ENCODE measurements at places on chromosomes 3 and 15.
A peak's percentile ranks its signal among the peaks of the same experiment; 100 is the strongest.

DNA sequence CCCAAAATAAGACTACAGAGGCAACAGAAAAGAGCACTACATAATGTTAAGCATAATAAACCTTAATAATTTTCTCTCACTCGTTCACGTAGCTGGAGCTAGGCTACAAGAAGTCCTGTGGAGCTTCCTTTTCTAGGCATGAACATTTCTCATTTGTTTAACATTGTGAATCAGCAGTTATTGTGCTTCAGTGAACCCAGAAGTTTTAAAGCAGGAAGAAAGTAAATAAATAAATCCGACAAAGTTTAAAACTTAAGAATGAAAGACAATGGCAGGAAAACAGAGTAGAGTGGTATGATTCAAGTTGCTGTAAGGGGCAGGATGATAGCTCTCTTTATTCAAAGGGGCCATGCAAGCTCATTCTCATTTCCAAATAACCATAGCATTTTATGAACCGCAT is 191.8 kb downstream of the LSAMP start:
- DNase-seq: no peak

- DNase-seq: no peak
These were observed 64.7 kb downstream of the ADAMTS9 start for GRCh38 chr3:64623125-64623524.

DNA sequence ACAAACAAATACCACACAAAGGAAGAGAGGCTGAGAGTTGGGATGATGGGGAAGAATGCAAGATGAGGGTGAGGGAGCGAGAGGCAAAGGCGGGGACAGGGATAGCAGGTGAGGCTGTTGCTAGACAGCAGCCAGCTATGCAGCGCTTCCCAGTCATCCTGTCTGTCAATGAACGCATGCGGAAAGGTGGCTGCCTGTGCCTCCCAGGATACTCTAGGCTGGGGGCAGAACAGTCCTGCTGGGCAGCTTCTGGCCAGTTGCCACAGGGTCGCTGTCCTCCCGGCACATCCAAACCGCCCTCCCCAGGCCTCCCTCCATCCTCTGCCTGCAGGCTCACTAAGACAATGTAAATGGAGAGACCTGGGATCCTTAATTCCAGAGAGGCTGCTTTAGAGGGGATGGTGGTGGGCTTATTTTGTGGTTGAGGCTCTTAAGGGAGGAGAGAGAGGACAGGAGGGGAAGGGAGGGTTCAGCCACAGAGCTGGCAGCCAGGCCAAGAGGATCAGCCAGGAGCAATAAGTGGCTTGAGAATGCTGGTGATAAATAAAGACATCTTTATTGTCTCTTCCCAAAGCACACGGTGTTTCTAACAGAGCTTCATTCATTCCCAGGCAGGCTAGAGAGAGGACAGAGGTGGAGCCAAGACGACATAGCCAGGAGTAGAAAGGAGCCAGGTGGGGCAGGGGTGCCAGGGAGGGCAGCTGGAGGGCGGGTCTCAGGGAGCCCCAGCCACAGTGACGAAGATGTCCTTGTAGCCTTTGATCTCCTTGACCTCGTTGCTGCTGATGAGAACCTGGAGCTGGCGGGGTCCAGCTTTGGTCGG is 9.2 kb upstream of the TGM5 start:
- DNase-seq: no peak

DNA sequence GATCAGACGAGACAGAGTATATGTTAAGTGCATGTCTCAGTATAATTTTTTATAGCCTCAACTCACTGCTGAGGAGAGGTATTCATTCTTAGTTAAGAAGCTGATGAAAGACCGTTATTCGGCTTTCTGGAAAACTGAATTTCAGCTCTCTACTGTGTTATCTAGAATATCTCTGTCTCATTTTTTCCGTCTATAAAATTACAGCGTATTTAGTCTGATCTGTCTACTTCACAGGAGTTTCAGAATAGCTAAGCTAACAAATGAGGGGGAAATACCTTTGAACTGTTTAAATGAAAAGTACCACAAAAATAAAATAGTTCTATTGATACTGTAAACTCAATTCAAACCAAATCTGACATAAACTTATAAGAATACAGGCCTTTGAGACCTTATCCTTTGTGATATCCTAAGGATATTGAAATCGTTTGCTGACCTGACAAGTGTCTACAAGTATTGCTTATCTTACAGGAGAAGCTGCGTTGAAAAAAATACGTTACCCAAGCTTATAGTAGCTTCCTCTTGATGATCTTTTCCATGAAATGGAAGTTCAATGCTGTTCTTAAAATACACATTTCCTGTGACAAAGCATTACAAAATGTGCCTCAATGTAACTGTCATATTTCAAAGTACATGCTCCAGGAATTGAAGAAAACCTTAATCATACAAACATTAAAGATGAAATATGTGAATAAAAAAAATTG is 104.6 kb downstream of the IL1RAP start:
- no peak for DNase-seq

GRCh38 chr15:57684491-57685151 is 21.9 kb upstream of the POLR2M start:
- DNase-seq: no peak

DNA sequence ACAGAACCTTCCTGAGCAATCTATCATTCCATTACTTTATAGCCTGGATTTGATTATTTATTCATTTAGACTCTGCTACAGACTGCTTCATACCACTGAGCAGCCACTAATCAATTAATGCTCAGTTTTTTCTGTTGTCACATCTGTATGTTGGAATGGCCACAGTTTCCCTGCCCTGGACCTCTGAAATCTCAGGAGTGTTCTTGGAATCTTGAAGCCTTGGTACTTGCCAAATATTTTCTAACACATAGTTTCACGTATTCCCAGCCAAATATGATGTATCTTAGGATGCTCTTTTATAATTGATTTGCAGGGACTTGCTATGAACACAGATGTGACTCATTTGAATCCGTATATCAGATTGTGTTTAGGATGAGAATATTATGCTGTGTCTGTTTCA is 225.8 kb downstream of the TAFA4 start:
- DNase-seq: no peak

GRCh38 chr3:183477801-183478456 is 49.5 kb upstream of the MCF2L2 start:
- DNase-seq: no peak

DNA sequence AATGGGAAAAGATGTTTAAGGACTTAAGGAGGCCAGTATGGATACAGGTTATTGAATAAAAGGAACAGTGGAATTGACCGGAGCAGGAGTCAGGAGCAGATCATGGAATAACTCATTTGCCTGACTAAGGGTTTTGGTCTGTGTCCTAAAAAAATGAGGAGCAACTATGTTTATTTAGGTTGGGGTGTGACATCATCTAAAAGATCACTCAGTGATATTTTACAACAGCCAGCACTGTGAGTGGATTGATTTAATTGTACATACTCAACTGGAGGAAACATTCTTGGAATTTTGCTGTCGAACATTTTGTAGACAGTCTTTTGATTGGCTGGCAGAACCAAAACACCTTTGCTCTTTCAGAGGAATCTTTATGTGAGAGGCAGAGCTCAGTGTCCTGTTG is 348.6 kb upstream of the CDIN1 start:
- no peak for DNase-seq

DNA sequence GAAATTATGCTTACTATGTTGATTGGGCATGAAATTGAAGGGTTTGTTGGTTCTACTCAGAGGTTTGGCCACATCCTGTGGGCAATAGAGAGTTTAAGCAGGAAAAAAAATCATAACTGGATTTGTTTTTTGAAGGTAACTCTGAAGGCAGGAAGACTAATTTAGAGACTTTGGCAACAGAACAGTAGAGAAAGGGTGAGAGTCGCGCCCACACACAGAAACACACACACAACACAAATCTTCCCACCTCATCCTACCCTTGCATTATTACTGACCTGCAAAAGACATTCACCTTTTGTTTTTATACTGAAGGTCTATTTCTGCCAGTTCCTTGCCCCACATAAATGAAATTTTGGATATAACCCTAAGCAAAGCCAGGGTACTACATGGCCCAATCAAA is 270.6 kb downstream of the TBL1XR1 start:
- DNase-seq: no peak

DNA sequence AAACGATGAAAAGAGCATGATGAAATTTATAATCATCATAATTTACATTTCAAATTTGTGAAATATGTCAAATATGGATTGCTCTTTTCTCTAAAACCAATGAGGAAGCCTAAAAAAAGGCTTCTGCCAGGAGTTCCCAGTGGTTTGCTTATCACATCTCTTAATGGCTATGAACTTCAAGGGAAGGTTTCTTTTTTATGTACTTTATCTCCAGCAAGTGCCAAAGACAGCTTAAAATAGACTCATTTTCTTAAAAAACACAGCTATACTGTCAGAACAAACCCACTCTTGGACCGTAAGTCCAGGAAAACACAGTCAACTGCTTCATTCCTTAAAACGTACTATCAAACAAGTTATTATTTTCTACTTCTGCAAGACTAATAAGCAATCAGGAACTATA is 80.2 kb downstream of the DLG1 start:
- no peak for DNase-seq

- no peak for DNase-seq
These were observed 56.9 kb downstream of the LRCH3 start for GRCh38 chr3:197847866-197848401.

DNA sequence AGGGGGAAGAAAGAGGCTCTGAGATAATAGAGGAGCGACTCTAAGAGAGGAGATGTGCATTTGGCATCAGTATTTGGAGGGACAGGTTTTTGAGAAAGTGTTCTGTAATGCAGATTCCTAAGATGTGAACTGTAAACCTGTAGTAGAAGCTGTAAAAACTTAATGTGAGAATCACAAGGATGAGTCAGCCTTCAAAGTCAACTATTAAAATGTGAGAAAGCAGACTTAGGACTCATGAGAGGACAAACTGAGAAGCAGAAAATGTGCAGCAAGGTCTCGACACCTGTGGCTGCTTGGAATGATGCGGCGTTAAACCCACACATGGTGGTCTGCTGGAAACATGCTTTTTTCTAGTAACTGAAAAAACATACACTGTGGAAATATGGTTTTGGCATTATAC is 36.0 kb downstream of the USP13 start:
- DNase-seq: no peak

GRCh38 chr3:67640023-67640660 is 14.3 kb downstream of the SUCLG2 start:
- DNase-seq: no peak

DNA sequence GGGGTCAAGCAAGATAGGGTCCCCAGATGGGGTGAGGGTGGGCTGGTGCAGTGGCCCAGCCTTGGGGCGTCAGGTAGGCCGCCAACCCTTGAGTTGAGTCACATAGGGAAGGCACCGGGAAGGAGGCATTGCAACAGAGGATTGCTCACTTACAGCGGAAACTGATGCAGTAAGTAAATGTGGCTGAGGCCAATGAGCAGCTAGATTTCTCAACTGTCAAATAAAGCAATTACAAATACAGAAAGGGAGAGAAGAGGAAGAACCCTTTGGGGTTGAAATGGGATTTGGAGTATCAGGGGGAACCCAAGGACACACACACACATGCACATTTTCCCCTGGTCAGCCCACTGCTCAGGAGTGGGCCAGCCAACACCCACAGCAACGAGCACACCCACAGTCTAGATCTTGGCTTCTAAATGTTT is 44.0 kb downstream of the CHSY1 start:
- no peak for DNase-seq

DNA sequence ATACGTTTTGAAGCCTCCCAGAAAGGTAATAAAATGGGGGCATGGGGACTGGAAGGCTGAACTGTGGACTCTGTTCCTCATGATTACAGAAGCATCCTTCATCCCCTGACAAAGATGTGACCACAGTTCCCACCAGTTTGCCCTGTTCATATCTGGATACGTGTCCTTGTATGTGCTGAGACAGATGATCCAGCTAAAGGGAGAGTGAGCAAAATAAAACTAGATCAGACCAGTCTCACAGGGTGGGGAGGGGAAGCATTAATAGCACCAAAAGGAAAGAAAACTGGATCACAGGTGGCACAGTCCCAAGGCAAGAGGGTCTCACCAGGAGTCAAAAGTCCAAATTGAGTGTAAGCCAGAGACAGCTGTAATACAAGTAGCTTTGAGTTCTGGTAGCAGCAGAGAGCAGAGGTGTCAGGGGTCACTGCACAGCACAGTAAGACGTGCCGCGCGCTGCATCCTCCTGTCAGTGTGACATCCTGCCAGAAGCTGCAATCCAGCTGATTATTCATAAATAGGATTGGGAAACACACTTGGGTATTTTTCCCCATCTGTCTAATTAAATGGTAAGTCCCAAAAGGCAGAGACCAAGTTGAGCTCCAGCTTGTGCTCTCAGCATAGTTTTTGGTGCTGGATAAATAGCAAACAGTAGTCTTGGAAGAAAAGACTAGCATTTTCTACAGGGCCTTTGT is 560.0 kb upstream of the CFAP20DC start:
- no peak for DNase-seq

DNA sequence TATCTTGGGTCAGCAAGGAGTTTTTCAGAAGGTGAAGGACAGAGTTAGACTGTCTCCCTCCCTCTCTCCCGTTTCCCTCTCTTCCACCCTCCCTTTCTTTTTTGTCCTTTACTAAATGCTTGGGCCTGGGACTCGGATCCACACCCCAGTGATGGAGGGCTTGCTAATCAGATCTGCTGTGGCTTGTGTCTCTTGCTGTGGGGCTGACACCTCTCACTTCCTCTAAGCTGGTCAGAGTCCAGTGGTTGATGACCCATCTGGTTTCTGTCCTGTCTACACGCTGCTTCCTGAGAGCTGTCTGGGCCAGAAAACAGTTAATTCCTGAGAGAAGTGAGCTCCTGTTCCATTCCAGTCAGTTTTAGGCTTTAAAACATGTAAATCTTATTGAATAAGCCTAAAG is 849 bp downstream of the TRAK1 start:
- no peak for DNase-seq

- no peak for DNase-seq
These were observed 569.8 kb downstream of the RBMS3 start for GRCh38 chr3:29850641-29851040.

DNA sequence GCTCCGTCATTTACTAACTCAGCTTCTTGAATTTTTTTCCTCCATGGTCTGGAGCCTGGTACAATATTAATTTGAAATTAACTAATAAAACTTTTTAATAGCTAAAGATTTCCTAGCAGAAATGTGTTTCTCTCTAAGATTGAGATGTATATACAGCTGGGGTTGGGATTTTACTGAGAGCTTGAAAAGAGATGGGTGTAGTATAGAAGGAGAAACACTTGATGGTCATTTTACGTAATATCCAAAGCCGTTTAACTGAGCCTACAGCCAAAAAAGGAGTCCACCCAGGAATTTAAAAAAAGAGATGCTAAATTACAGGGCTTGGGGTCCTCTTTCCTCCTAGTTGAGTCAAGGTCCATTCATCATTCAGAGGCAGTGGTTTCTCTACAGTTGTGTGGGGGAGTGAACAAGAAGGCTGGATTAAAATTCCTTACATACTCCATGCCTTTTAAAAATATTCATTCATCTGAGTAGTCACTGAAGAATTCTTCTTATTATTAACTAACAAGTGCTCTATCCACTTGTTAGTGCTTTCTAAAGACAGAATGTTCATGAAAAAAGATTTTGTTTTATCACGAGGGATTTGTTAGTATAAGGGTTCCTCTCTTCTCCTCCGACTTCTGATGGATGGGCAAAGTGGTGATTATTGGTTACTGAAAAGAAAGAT is 255.3 kb upstream of the IL12A start:
- peak; percentile 19 for DNase-seq

GRCh38 chr3:55826731-55827496 is 339.8 kb upstream of the WNT5A start:
- no peak for DNase-seq

Data from amniotic stem cell (primary cell).